ENCODE measurements at places on chromosomes 7 and 10.

DNA sequence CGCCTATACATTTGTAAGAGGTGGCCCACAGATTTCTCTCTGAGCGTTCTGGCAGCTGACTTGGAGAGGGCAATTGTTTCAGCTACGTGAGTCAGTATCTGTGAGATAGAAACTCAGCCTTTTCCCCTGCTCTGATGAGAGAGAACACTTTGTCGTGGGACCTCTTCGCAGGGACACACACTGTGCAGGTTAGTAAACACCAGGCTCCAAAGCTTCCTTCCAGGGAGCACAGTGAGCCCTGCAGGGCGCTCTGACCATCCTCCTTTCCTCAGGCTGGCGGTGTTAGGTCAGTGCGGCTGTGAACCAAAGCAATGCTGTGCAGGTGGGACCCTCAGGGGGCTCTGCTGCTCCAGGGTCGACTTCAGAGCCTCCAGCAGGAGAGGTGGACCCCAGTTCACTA, 152.2 kb upstream of the TCF7L2 start:
- DNase-seq, result no peak

DNA sequence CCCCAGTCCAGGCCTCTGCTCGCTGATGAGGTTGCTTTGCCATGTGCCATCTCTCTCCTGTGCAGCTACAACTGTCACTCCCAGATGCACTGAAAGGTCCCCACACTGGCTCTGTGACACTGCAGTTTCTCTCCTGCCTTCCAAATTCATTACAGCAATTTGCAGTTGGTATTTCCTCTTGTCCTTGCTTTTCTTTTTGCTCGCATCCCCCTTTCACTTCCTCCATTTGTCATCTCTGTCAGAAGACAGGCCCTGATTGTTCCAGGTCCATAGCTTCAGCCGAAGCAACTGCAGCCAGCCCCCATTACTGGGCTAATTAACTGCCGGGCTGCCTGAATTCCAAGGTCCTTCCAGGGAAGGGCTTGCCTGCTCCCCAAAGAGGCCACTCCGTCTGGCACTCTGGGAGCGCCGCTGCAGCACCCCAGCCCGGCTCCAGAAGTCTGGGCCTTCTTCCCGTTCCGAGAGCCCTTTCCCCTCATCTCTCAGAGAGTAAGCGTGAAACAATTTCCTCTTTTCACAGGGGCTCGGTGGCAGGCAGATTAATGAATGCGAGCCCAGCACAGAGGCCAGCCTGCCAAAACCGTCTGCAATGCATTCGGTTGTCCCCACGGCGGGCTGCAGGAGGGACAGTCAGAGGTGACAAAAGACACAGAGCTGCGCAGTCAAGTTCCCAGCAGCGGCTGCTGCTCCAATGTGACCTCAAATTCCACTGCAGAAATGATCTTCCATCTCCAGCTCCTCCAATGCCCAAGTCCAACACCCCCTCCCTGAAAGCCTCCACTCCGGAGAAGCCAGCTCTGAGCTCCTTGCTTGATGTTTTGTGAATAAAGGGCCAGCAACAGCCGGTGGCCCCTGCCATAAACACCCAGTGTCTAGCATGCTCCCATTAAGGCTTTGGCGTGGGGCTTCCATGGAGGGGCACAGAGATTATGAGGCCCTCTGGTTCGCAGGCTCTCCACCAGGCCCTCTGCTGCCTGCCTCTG, 279.4 kb upstream of the HABP2 start:
- DNase-seq, result no peak

DNA sequence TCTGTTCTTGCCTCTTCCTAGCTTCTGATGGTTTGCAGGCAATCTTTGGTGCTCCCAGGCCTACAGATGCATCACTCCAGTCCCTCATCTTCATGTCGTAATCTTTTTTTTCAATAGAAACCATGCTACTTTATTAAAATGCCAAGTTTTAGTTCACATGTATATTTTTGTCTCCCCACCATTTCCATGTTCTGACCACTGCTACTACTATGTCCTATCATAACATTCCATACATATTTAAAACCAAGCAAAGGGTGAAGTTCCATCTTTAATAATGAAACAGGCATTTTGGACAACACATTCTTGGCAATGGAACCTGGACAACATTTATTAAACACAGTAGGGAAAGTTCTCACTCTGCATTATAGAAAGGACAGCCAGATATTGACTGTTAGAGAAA, 58.8 kb downstream of the ZNF518A start:
- DNase-seq, result no peak

GRCh38 chr10:5546891-5547680, 22.3 kb downstream of the CALML3 start:
- peak; percentile 45 for DNase-seq

- DNase-seq, result no peak
Measured at GRCh38 chr10:79983286-79983909, 34.5 kb upstream of the SFTPD start.

DNA sequence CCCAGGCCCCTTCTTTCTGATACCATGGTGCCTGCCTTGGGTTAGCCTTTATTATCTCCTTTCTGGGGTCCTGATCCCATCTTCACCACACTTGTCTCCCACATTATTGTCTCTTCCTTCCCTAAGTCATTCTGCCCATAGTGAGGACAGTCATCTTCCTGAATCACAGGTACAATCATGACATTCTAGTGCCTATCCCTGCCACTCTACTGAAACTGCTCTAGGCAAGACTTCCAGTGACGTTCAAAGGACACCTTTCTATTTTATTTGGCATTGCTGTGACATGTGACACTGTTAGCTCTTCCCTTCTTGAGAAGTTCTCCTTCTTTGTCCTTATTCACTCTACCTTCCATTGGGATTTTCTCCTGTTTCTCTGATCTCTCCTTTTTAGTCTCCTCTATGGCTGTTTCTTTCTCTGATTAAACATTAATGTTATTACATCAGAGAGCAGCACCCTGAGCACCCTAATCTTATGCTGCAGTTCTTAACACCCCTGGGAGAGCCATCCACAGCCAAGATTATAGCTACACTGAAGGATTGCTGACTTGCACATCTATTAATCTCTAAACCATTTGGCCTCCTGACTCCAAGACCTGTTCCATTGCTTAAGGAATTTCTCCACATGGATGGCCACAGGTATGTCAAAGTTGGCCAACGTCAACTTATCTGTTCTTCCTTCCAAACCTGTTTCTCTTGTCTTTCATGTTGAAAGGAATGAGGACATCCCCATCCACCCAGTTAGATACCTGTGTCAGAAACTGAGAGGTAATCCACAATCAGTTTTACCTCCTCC, 10.9 kb downstream of the MACC1 start:
- no peak for DNase-seq

DNA sequence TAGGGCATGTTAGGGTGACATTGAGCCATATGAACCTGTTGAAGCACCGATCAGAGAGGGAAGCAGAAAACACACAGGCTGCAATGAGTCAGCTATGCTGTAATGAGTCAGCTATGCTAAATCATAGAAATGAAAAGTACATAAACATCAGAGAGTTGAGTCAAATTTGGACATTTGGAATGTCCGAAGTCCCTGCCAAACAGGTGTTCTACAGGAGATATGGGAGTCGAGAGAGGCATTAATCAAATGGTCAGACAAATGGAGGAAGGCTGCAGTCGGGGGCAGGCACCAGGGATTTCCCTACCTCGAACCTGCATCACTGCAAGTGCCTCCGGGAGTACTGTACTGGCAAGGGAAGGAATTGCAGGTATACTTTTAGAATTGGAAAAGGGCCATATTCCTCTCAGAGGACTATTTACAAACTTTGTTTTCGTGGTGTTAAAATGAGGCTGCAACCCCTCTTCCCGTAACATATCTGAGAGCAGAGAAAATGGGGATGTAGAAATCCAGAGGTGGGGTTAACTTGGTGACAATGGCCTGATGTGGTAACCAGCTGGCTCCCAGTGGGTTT, 8.8 kb upstream of the ZC3HAV1 start:
- DNase-seq, result peak; percentile 38

DNA sequence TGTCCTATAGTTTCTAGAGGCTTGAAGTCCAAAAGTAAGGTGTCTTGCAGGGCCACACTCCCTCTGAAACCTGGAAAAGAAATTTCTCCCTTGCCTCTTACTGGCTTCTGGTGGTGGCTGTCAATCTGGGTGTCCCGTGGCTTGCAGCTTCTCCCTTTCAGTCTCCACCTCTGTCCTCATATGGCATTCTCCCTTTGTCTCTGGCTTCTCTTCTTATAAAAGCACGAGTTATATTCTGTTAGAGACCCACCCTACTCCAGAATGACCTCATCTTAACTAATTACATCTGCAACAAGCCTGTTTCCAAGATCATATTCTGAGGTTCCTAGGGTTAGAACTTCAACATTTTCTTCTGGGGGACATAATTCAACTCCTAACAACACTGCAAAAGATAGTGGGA, 3.4 kb upstream of the GLI3 start:
- no peak for DNase-seq

DNA sequence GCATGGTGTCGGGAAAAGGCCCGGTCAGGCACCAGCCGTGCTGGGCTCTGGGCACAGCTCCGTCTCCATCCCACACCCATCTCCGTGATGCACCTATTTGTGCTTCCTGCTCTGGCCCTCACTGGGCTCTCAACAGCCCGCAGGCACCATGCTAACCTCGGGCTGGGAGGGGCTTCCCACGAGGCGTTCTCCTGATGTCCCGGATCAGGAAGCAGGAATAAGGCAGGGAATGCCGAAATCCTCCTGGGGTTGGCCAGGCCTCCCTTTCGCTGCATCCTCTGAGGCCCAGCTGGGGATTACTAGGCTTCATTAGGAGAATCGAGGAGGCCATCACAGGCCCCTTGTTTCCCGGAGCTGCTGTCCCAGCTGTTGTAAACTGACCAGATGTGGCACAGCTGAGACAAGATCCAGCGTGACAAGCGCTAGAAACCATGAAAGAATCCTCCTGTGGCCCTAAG, 72.0 kb downstream of the FAM53B start:
- DNase-seq, result no peak

- DNase-seq, result no peak
Measured at GRCh38 chr10:58543141-58543540, 30.5 kb downstream of the BICC1 start.

DNA sequence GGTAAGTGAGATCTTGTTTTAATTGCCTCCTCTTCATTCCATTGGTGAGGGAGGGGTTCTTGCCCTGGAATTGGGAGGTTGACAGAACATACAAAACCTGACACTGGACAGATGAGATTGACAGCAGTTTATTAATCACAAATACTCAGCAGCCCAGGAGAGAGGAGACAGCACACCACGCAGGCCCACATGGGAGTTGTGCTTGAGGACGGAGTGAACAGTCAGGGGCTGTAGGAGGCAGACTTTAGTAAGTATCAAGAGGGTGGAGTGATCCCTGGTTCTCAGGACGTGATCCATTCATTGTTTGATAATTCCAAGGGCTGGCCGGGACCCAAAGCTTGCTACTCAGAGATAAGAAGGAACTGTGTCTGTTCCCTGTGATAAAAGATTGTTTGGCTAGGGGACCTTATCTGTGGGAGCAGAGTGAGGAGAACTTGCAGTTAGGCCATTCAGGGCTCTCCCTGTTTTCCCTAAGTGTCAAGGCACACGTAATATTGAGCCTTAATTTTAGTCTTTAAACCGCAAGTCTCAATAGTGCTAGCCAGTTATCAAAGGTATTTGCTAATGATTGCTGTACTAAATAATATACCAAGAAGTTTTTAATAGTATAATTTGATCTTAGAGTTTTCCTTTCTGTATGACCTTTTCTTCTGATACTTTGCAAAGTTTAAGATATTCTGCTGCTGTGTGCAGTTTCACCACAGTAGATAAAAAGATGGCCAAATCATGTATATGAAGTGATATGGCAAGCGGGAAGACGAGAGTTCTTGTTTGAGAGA, 14.5 kb downstream of the CAPZA2 start:
- DNase-seq, result no peak

DNA sequence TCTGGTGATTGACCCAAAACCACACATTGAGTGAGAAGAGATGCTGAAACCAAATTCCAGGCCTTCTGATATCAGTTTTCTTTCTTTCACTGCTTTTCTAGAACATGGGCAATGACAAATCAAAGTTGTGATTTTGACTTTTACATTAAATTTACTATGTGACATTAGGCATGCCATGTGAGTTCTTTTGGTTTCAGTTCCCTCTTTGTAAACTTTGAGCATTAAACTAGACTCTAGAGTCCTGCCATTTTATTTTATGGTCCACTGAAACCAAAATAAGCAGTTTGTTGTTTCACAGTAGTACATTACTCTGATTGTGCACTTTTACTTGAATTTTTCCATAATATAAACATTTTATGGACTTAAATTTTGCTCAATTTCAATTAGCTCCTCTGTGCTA, 381.1 kb upstream of the SEMA3D start:
- no peak for DNase-seq

GRCh38 chr7:44087911-44088838, 5.8 kb upstream of the POLM start:
- DNase-seq, result peak; percentile 95

GRCh38 chr10:49512121-49512809, 26.7 kb downstream of the ERCC6 start:
- no peak for DNase-seq

DNA sequence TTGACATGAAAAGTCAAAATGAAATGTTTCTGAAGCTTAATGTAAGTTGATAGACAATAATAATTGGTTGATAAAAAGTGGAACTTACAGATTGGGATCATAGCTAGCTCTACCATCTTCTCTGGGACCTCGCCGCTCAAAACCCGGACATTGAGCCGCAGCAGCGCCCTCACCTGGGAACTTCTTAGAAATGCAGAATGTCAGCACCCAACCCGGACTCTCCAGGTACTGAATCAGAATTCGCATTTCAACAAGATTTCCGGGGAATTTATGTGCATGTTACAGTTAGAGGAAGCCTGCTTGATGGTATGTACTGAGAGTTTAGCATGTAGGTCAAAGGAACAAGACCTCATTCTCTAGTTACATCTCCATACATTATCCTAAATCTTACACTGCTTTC, 36.7 kb upstream of the ABLIM1 start:
- no peak for DNase-seq

GRCh38 chr7:140349144-140349771, 49.1 kb downstream of the SLC37A3 start:
- no peak for DNase-seq

Measured in H54 (cell line).